Right forelimb (tissue), 1 donor: ENCODE measurements at places on chromosomes 3 and 15.

DNA sequence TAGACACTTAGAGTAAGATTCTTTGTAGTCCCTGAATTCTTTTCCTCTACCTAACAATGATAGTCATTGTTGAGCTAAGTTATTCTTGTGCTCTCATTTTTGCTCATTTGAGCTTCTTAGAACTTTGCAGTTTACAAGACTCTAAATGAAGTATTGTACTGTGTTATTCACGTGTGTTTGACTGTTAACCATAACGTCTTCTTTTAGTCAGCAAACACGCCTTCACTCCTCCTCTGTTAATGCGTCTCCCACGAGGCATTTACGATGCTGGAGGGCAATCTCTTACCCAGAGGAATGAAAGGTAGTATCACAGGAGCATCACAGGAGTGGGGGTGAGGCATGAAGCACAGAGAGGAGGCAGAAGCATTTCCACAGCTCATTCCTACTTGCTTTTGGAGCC is 14.8 kb upstream of the P2RY14 start:
- no peak for DNase-seq

- no peak for DNase-seq
Observed at GRCh38 chr3:112397556-112397955, 64.6 kb downstream of the CD200 start.

GRCh38 chr3:13229273-13229949 is 156.2 kb upstream of the IQSEC1 start:
- no peak for DNase-seq

DNA sequence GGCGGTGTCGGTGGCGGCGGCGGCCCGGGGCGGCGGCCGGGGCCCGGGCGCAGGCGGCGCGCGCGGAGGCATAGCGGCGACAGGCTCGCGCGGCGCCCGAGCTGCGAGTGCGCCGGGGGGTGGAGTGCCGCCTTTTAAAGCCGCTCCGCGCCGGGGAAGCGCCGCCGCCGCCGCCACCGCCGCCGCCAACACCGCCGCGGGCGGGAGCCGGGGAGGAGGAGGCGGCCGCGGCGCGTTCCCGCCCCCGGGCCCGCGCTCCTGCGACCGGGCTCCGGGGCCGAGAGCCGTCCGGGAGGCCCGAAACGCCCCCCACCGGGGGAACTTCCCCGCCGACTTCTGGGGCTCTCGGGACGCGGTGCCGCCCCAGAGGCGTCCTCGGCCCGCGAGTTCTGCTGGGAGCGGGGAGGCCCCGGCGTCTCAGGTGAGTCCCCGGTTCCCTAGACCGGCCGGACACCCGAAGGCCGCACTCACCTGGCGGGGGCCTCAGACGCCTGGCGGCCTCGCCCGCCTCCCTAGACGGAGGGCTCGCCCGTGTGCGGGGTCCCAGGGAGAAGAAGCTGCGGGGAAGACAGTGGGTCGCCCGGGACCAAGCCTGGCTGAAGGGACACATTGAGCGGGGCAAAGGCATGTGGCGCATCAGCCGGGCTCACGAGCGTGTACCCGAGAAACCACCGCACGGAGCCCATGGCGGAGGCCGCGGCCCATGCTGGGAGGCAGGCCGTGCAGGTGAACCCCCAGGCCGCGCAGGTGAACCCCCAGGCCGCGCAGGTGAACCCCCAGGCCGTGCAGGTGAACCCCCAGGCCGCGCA is at the start of gene PCSK6:
Gene PCSK6 (minus strand): TSS at position 109 of the 809 bp plus-strand sequence. CDS start 37 bp downstream, at position 72.
- no peak for DNase-seq

- DNase-seq: no peak
Observed at GRCh38 chr3:13801361-13802204, 78.3 kb downstream of the WNT7A start.

- DNase-seq: no peak
Observed at GRCh38 chr15:61598655-61599054, 369.6 kb upstream of the RORA start.

- no peak for DNase-seq
Observed at GRCh38 chr15:43881944-43882343, 55.1 kb downstream of the WDR76 start.

DNA sequence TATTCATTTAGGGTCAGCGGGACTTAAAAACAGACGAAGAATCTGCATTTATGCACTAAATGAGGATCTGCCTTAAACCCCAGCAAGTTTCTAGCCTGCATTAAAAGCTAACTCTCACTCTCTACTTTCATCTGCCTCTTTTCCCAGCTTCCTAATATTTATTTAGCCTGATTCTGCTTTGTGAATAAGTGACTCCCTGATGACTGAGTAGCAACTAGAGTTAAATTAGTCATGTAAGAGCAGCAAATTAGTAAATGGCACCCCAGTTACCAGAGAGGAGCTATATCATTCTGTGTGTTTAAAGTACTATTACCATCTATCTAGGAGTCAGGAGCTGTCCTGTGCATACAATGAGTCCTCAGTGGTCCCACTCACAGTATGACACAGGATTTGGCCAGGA is 391.0 kb upstream of the RORA start:
- DNase-seq: no peak

- DNase-seq: peak; percentile 41
Observed at GRCh38 chr3:46849686-46850467, 13.4 kb downstream of the MYL3 start.

DNA sequence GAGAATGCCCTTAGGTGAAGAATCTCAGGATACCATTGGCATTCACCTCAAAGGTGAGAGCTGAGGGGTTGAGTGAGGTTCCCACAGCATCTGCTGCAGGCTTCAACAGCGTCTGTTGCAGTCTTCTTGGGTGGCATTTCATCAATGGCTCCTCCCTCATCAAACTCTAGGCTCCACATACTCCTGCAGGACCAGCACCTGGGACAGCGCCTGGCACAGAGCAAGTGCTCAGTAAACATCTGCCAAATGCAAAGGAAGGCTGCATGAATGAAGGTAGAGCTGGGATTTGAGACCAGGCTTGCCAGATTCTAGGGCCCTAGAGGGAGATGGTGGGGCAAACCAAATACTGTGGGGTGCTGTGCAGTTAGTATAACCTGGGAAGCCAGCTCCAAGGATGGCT is 9.6 kb downstream of the TRH start:
- no peak for DNase-seq

- DNase-seq: no peak
Observed at GRCh38 chr3:155363690-155364070, 70.2 kb upstream of the STRIT1 start.

- DNase-seq: no peak
Observed at GRCh38 chr3:84008623-84009022, 950.2 kb upstream of the CADM2 start.

- no peak for DNase-seq
Observed at GRCh38 chr15:39183164-39183881, 397.6 kb upstream of the THBS1 start.

GRCh38 chr15:40310001-40310959 is 2.5 kb upstream of the PLCB2 start:
- DNase-seq: no peak

DNA sequence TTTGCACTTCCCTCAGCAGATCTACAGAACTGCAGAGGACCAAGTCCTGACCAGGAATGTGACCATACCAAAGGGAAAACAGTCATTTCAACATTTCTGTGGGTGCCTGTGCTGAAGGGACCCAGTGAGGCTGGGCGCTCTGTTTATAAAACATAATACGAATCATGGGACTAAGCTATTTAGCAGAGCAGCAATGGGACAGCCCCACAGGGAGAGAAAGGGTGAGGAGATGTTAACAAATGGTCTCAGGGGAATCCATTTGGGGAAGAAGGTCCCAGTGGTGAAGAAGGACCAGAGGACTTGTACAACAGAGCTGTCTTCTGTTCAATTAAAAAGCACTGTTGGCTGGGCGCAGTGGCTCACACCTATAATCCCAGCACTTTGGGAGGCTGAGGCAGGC is 1025.4 kb downstream of the FHIT start:
- DNase-seq: no peak

DNA sequence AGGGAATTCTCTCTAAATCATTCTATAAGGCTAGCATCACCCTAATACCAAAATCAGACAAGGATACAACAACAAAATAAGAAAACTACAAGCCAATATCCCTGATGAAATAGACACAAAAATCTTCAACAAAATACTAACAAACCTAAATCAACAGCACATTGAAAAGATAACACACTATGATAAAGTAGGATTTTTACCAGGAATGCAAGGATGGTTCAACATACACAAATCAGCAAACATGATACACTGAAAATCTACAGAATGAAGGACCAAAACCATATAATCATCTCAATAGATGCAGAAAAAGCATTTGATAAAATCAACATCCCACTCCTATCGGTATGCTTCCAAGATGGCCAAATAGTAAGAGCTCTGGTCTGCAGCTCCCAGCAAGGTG is 39.5 kb downstream of the ALDH1A2 start:
- DNase-seq: no peak

GRCh38 chr3:177026505-177027277 is 170.6 kb downstream of the TBL1XR1 start:
- DNase-seq: no peak

- DNase-seq: no peak
Observed at GRCh38 chr3:5054098-5054497, 68.0 kb upstream of the ARL8B start.

DNA sequence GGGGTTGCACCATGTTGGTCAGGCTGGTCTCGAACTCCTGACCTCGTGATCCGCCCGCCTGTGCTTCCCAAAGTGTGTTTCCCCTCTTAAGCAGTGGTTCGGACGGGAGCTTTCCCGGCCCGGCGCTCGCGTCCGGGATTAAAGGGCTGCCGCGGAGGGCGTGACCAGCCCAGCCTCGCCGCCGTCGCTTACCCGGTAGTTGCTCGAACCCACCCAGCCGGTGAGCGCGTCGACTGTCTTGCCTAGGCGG is 513 bp downstream of the CLASP2 start:
- DNase-seq: no peak

DNA sequence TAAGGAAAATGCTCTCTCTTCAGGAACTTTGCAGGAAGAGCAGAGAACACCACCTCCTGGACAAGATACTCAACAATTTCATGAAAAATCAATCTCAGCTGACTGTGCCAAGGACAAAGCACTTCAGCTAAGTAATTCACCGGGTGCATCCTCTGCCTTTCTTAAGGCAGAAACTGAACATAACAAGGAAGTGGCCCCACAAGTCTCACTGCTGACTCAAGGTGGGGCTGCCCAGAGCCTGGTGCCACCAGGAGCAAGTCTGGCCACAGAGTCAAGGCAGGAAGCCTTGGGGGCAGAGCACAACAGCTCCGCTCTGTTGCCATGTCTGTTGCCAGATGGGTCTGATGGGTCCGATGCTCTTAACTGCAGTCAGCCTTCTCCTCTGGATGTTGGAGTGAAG is 200.5 kb downstream of the AKAP13 start:
- DNase-seq: no peak

DNA sequence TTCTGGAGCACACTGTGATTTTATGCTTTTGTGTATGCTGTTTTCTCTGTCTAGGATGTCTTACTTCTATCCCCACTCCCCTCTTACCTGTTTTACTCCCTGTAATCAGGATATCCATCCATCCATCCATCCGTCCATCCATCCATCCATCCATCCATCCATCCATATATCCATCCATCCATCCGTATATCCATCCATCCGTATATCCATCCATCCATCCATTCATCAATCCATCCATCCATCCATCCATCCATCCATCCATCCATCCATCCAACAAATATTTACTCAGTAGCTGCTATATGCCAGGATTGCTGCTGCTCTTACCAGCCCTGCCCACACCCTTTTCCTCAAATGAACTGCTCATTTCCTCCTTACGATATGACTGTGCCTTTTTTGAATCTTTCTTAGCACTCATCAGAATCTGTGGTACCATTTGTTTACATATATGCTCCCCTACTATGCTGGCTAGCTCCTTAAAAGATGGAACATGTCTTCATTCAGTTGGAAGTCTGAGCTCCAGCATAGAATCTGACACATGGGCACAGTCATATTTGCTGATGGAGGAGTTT is 35.2 kb downstream of the USP13 start:
- no peak for DNase-seq

GRCh38 chr15:68768321-68768720 is 52.4 kb downstream of the ANP32A start:
- no peak for DNase-seq

DNA sequence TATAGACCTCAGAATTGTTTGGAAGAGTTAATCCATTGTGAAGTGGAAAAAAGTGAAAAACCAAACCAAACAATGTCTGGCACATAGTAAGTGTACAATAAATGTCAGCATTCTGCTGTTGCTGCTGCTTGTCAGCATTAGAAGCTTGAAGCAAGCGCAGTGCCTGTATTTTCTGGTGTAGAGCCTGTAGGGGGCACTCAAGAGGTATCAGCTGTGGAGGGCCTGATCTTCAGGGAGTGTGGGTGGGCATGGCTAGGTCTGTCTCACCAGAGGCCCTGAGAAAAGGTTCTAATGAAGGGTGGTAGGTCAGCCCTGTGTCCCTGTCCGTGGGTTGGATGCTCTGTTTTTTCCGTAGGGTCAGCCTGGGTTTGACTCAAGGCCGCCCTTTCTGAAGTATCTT is 3.6 kb downstream of the ADAMTSL3 start:
- no peak for DNase-seq

- no peak for DNase-seq
Observed at GRCh38 chr15:62021991-62022600, 38.2 kb downstream of the VPS13C start.

DNA sequence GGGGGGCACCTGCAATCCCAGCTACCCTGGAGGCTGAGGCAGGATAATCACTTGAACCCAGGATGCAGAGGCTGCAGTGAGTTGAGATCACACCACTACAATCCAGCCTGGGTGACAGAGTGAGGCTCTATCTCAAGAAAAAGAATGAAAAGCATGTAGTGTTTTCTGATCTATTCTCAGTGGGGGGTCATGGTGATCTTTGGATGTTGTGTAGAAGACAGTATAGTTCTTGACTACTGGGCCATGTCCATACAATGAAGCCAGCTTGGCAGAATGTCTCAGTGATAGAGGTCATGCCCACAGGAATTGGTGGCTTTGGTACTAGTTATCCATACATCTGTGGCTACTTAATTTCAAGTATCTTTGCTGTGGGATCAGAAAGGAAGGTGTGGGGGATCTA is 26.8 kb upstream of the NANOGP8 start:
- DNase-seq: no peak

DNA sequence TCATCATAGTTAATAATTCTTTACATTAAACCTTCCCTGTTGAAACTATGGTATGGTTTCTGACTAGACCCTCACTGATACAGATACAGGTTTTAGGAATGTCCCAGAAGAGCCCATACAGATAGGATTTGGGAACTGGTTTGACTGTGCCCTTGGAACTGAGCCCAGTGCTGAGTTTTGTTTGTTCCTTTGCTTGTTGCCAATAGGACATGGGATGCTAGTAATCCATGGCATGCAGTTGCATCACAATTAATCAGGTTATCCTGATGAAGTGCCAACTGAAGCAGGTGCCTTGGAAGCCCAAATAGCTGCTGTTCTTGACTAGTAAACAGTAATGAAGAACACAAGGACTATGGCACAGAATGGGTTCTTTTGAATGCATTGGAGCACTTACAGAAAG is 230.6 kb downstream of the NEK10 start:
- no peak for DNase-seq
